ENCODE measurements at places on chromosomes 6 and 20.
A peak's percentile ranks its signal among the peaks of the same experiment; 100 is the strongest.

- no peak for DNase-seq
Observed at GRCh38 chr6:130453230-130453629, 87.4 kb downstream of the TMEM200A start.

DNA sequence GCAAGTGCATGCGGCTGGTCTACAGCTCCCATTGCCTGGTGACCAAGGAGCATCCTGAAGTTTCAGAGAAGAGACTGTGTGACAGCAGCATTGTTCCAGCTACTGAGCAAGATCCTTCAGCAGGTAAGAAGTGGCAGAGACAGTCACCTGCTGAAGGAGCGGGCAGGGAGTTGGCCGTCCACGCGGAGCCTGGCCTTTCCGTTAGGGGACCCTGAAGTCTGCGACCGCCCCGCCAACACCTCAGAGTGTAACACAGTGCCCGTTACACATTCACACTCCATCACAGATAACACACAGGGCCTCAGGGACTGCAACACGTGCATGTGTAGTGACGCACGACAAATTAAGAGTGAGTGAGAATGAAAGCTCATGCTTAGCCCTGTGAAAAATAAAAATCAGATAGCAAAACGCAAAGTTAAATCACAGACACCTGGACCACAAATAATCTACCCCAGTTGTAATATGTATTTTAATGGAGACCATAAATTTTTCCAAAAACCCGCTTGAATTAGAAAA, 94.2 kb downstream of the IRF4 start:
- no peak for DNase-seq

DNA sequence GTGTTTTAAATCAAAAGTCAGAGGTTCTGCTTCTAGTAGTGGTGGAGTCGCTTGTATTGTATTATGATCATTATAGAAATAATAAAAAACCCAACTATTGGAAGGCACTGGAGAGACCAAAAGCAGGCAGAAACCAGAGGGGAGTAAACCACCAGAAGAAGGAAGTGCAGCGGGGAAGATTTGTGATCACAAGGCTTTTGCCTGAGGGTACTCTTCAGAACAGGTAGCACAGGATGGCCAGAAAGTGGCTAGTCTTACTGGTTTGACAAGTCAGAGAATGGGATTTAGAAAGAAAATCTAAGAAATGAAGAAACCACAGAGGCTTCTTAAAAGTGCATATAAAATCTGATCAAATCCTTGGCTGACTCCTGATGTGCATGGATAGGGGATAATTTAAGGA, 24.0 kb downstream of the MAPK13 start:
- DNase-seq, result no peak

GRCh38 chr6:143743301-143744166, 65.8 kb downstream of the PHACTR2 start:
- DNase-seq, result no peak

DNA sequence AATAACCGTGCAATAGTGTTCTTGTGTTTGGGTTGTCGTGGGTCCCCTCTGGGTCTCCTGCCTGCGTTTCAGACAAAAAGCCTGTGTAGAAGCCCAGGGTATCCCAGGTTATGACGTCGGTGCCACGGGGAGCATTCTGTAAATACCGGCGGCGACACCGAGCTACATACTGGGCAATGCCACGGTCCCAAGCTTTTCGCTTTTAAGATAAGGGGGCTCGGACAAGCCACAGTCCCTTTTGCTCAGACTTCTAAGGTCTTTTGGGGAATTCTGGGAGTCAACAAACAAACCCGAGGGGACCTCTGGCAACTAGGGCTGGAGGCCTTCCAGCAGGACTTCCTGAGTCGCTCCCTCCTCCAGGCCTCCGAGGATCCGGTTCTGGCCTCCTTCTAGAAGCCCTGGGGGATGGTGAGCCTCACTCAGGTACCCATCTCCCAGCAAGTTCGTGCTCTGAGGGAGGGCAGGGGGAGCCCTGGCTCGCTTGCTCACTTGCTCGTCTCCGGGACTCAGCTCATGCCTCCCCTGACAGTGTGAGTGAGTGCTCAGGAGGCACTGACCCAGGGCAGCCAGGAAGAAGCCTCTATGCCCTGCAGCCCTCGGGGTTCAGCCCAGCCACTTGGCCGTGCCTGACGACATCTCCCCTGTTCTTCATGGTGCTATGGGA, 62.4 kb upstream of the MRPS10 start:
- no peak for DNase-seq

GRCh38 chr6:33373960-33374910, 17.4 kb upstream of the KIFC1 start:
- DNase-seq, result no peak

GRCh38 chr20:63330084-63330760, 30.9 kb downstream of the CHRNA4 start:
- no peak for DNase-seq

GRCh38 chr6:27806981-27807440, 105.2 kb downstream of the OR2B2 start:
- peak; percentile 67 for DNase-seq

All from stimulated activated effector memory CD8-positive, alpha-beta T cell treated with anti-CD3 and anti-CD28 coated beads, Interleukin-12 subunit alpha, Interleukin-12 subunit beta, amount 100 ng/mL, for 72 hours (primary cell).